ENCODE measurements at places on chromosomes 7 and 10.

DNA sequence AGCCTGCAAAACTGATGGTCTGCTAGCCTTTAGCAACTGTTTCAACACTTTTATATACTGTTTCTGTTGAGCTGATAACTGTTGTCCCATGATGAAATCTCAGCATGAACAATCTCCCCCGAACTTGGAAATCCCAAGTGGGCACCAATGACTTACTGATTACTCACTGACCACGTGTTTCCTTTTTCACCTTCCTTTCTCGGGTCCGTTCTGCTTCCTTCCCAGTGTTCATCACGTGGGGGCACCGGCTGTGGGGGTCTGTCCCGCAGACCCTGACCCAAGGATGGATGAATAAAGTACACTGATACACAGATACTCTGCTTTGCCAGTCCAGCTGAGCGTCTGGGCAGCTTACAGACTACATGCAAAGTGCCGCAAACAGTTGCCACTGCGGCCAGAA lies 39.0 kb upstream of the RASGEF1A start:
- no peak overlapping the region for H3K27ac ChIP-seq
- H3K36me3 ChIP-seq = no peaks in the 10 kb centered on the region
- peaks cover 26% of the 10 kb centered on the region for H3K4me1 ChIP-seq
- H3K27me3 ChIP-seq = peaks cover 2% of the 10 kb centered on the region
- no peak overlapping the region for H3K4me3 ChIP-seq

GRCh38 chr10:77038407-77038806 lies 599.2 kb downstream of the KCNMA1 start:
- no peak for DNase-seq
- peak overlapping the region; percentile 44 for H3K27ac ChIP-seq
- no peaks in the 10 kb centered on the region for H3K36me3 ChIP-seq
- H3K27me3 ChIP-seq = peaks cover 2% of the 10 kb centered on the region
- H3K4me3 ChIP-seq = no peak overlapping the region

DNA sequence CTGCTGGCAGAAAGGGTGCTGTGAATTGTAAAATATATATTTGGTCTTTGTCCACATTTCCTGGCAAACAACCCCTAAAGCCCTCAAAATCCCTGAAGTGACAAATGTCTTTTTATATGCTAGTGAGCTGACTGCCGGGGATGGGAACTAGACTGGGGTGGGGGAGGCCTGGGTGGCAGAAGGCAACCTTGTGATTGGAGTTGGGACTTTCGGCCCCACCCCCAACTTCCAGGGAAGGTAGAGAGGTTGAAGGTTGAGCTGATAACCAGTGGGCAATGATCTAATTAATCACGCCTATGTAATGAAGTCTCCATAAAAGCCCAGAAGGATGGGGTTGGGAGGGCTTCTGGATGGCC lies 2.7 kb downstream of the EPHA1 start:
- peak overlapping the region; percentile 89 for H3K27ac ChIP-seq
- H3K4me3 ChIP-seq = peak overlapping the region; percentile 93
- peaks cover 2% of the 10 kb centered on the region for H3K27me3 ChIP-seq
- H3K4me1 ChIP-seq = peaks cover 50% of the 10 kb centered on the region
- no peaks in the 10 kb centered on the region for H3K36me3 ChIP-seq

GRCh38 chr7:45133352-45133751 lies 21.9 kb upstream of the TBRG4 start:
- no peak for DNase-seq
- H3K36me3 ChIP-seq = no peaks in the 10 kb centered on the region
- H3K27ac ChIP-seq = no peak overlapping the region

GRCh38 chr7:133619491-133619890 lies 366.6 kb downstream of the EXOC4 start:
- no peak overlapping the region for H3K27ac ChIP-seq
- H3K4me3 ChIP-seq = no peak overlapping the region
- peaks cover 1% of the 10 kb centered on the region for H3K4me1 ChIP-seq
- H3K36me3 ChIP-seq = peaks cover 9% of the 10 kb centered on the region
- no peaks in the 10 kb centered on the region for H3K27me3 ChIP-seq

All from naive thymus-derived CD8-positive, alpha-beta T cell (primary cell).